ENCODE measurements at places on chromosomes 16 and 17.

GRCh38 chr16:89051521-89052166 is 42.0 kb upstream of the ACSF3 start:
- DNase-seq, result no peak

DNA sequence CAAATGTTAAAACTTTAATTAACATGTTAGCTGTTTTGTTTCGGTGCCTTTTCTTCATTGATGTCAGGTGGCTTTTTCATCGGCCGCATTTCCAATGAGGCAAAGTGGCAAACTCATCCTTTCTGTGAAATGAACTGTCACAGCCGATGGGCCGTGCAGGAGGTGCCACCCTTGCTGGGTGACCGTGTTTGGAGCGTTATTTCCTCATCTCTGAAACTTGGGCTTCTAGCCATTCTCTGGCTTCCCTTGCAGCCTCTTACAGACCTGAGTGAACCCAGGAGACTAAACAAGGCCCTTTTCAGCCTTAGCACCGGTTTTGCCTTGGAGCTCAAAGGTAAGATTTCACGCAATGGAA is 42.2 kb upstream of the PRSS54 start:
- no peak for DNase-seq

DNA sequence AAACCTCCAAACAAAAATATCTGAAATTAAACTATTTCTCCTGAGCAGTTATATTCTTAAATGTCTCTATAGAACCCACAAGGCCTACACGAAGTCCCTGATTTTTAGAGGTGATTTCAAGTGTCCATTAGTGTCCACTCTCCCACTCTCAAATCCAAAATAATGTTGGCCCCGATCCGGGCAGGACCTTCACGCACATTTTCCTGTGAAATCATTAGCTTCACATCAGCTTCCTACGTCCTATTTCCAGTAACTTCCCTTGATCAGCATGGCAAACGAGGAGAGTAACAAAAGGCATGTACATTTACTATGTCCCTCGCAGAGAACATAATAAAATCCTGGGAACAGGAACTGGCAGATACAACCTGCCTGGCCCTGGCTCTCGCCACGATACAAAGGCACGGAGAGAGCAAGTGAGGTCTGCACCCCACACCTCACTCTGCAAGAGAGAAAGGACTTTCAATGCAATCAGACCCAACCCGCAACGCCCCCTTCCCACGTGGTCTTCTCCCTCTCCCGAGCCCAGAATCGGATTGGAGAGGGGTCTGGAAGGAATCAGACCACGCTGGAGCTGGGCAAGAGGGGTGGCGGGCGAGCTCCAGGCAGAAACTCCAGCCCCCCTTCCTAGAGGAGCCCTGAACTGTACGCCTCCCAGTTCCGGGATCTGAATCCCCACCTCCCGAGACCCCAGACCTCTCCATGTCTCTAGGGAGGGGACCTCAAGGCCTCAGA is 17.5 kb upstream of the C17orf78 start:
- peak; percentile 52 for DNase-seq

DNA sequence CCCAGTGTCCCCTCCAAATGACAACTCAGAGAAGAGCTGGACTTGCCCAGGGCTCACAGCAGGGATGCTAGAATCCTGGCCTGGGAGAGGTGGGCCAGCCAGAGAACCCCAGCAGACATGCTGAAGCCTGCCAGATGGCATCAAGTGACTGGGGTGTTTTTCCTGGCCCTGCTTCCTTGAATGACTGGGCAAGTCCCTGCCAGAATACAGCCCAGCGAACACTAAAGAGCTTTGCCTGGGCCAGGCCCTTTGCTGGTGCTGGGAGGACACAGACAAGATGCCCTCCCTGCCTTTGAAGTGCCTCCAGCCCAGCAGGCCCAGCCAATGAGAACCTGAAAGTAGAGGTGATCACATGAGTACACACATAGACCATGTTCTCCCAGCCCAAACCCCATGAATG is 11.5 kb downstream of the ZNF319 start:
- DNase-seq, result no peak

GRCh38 chr16:71648921-71649320 is 22.9 kb downstream of the MARVELD3 start:
- DNase-seq, result no peak

DNA sequence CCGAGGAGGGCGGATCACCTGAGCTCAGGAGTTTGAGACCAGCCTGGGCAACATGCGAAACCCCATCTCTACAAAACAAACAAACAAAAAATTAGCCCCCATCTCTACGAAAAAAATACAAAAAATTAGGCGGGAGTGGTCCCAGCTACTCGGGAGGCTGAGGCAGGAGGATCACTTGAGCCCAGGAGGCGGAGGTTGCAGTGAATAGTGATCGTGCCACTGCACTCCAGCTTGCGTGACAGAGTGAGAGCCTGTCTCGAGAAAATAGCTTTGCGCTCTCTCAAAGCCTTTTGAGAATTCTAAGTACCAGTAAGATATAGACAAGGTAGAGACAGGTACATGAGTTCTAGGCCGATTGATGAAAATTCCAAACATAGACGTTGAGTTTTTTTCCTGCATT is 2.0 kb downstream of the SOCS7 start:
- no peak for DNase-seq

GRCh38 chr17:2691965-2692780 is 19.4 kb downstream of the CLUH start:
- DNase-seq, result no peak

GRCh38 chr16:4828567-4829321 is 18.3 kb downstream of the GLYR1 start:
- no peak for DNase-seq

GRCh38 chr16:81860287-81861266 is 81.5 kb downstream of the PLCG2 start:
- DNase-seq, result no peak

GRCh38 chr16:48075398-48075797 is 80.4 kb downstream of the ABCC12 start:
- DNase-seq, result no peak

DNA sequence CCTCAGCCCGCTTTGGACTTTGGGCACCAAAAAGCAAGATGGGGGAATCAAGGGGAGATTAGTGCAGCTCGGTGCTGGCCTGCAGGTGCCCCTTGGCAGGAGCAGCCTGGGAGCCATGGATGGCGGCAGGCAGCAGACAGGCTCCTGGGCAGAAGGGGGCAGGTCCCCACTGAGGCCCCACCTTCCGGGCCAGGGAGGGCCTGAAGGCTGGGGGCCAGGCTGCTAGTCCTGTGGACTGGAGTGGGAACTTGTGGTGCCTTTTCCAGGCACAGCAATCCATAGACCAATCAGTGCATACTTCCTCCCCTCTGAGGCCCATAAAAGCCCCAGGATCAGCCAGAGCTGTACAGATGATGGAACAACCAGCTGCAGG is 64.0 kb downstream of the USP32 start:
- DNase-seq, result no peak

DNA sequence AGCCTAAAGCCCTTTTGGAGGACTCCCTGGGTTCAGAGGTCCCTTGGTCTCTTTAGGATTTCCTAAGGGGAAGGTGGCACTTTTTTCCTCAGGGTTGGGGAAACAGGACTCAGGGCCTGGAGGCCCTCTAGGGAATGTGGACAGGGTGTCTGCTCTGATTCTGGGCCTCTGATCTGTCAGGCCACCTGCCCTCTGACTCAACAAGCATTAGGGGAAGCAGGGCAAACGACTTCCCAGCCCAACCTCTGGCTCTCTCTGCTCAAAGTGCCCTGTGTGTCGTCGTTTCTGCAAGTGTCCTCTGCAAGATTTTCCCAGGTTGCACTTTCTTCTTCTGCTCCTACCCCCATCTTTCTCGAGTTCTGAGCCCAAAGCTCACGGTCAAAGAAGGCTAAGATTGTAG is 6.6 kb upstream of the IGFBP4 start:
- DNase-seq, result no peak

DNA sequence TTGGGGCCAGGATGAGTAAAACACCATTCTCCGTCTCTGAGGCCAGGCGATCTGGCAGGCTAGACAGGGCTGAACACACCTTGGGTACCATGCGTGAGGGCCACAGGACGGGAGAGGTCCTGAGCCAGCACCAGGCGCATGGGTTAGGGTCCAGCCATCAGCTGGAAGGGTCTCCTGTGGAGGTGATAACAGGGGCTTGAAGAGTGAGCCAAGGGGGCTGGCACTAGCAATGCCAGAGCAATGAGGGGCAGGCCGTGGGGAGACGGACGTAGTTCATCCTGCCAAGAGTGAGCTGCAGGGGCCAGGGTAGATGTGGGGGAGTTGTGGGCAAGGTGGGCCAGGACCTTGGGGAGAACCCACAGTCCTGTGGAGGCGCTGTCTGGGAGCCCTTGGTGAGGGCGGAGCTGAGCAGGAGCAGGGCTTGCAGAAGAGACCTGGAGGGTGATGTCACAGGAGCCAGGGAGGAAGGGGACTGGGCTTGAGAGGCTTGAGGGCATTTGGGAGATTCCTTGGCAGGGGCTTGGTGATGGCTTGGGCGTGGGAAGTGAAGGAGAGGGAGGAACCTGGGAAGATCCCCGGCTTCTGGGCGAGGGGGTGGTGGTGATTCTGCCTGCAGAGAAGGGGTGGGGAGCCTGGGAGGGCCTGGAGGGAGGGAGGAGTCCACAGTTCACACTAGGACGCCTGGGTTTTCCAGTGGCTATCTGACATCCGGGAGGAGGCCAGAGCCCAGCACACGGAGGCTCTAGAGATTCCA is 6.3 kb upstream of the NPTX1 start:
- no peak for DNase-seq

- DNase-seq, result no peak
These were observed 10.0 kb downstream of the LRRC36 start for GRCh38 chr16:67336648-67337047.

- peak; percentile 87 for DNase-seq
These were observed 24.2 kb upstream of the KRT17 start for GRCh38 chr17:41648411-41649195.

- no peak for DNase-seq
These were observed 1.8 kb downstream of the MYH10 start for GRCh38 chr17:8628609-8629169.

DNA sequence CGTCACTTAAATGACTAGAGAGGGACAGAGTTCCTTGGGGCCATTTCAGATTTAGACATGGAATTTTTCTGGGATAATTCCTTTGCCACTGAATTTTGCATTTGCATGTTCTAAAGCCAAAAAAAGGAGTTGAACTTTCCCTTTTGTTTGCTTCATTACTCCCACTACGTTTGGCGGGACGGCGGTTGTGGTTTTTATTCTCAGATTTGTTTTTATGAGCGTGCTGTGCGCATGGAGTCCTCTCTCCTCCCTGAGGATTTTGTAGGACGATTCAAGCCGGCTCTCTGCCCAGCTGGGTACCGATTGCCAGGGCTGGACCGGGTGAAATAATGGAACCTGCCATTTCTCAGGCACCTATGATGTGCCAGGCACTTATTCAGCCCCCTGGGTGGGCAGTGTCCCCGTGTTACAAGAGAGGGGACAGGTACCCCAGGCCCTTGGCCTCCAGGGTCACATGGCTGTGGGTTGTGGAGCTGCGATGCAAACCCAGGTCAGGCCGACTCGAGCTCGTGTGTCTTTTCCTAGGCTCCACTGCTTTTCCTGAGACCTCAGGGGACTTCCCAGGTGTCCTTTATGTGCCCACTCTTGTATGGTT is 18.8 kb downstream of the CMIP start:
- no peak for DNase-seq

GRCh38 chr16:89149386-89149785 is 22.2 kb upstream of the CDH15 start:
- no peak for DNase-seq

- DNase-seq, result no peak
These were observed 162.5 kb upstream of the CNTNAP4 start for GRCh38 chr16:76114681-76115080.

- DNase-seq, result no peak
These were observed 26.4 kb downstream of the CHP2 start for GRCh38 chr16:23781176-23781575.

- DNase-seq, result peak; percentile 69
These were observed at the start of gene PGAP6 for GRCh38 chr16:381789-382717. PGAP6 (minus strand) TSS chr16:381978; CDS start chr16:381821, 157 bp downstream.

GRCh38 chr17:41665566-41666236 is 23.0 kb upstream of the EIF1 start:
- DNase-seq, result peak; percentile 95

GRCh38 chr16:28843766-28844165 is 2.4 kb downstream of the TUFM start:
- no peak for DNase-seq

- no peak for DNase-seq
These were observed 16.5 kb downstream of the FCSK start for GRCh38 chr16:70470927-70471341.

DNA sequence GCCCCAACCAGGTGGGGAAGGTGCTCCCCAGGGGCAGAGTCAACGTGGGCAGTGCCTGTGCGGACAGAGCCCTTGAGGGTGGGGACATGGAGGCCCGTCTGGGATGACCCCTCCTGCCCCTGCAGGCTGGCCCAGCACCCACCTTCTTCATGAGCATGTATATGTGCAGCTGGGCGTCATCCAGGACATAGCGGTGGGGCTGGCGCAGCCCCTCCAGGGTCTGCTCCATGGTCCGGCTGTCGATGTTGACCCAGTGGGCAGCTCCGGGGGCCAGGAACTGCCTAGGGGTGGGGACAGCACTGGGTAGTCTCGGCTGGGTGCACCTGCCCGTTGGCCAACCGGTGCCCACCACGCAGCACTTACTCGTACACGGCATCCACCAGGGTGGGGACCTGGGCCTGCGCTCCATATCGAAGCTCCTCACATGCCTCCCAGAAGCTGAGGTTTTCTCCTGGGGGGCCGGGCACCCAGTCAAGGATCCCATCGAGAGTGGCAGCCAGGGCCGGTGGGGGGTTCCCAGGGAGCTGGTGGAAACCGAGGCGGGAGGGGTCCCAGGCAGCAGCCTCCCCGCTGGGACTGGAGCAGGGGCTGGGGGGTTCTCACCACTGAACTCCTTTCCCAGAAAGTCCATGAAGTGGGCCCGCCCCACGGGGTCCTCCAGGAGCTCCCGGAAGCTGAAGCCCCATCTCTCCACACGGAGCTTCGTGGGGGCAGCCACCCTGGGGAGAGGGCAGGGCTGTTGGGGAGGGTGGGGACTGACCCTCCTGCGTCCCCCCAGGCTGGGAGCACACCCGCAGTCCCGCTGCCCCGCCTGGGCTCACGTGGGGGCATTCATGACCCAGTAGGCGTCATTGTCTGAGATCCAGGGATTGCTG is 5.1 kb downstream of the RGS11 start:
- no peak for DNase-seq

GRCh38 chr16:85309656-85310587 is 197.7 kb upstream of the CIBAR2 start:
- DNase-seq, result no peak

GRCh38 chr16:57061084-57061905 is 31.1 kb upstream of the CPNE2 start:
- DNase-seq, result no peak

GRCh38 chr17:78787444-78787843 is 5.4 kb upstream of the CYTH1 start:
- DNase-seq, result no peak

GRCh38 chr17:79572136-79572925 is 38.5 kb downstream of the RBFOX3 start:
- DNase-seq, result no peak

DNA sequence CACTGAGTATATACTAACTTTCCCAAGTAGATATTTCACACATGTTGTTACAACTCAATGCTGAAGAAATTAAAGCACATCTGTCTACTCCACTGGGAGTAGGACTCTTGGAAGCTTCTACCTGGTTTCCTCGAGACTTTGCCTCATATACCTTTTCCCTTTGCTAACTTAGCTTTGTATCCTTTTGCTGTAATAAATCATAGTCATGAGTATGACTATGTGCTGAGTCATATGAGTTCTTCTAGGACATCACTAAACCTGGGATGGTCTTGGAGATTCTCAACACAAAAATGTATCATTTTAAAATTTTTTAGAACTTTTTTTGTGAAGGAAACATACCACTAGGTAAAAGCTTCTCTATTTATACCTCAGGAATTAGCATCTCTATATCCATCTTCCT is 39.8 kb downstream of the ABCA5 start:
- no peak for DNase-seq

- no peak for DNase-seq
These were observed 1.2 kb downstream of the B9D1 start for GRCh38 chr17:19361326-19361725.
